ENCODE measurements at places on chromosomes 1 and 21.

DNA sequence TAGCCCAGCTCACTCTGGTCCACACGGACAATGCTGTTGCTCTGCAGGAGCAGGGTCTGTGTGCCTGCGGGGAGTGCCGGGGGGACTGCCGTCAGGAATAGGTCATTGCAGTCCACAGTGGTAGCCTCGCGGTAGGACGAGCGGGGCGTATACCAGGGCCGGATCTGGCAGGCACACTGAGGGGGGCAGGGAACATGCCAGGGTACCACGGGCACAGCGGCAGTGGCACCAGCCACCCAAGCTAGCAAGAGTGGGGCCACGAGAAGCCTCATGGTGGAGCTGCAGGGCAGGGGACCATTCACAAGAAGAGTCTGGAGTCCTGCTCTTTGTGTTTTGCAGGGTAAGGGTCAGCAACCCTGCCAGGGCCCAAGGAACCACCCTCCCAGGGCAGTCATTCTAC, 65.8 kb downstream of the LRRN2 start:
- DNase-seq: no peak

DNA sequence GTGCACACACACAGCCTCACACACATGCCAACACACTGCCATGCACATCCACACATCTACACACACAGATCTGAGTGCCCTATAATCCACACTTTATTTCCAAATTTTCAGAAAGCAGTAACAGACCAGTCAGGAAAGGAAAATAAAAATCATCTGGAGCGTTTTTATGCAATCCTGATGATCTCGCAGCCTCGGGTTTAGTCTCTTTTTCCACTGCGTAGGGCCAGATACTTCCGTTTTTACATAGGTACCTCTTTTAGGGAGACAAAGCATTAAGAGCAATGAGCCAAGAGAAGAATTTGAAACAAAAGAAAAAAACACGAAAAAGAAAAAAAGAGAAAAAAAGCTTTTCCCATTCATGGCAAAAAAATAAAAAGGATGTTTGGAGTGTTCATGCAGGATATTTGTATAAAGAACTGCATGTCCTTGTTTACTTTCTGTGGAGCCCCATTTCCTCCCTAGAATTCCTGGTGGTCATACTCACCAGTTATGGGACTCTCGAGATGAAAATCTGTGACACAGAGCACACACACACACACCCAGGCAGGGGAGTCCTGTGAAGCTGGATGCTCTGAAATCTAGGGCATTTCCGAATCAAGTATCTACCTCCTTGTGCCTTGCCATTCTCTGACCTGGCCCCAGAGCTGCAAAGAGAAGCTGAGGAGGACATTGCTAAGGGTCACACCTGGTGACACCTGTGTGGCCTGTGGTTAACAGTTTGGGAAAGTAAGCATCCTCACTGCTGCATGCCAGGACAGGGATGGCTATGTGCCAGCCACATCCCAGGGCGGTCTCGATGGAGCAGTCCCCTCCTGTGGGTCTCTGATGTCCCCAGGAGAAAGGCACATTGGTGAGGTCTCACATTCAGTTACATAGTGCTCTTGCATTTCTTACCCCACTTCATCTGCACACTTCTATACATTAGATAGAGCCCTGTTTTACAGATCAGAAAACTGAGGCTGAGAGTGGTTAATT, 83.6 kb downstream of the RUNX1 start:
- no peak for DNase-seq

DNA sequence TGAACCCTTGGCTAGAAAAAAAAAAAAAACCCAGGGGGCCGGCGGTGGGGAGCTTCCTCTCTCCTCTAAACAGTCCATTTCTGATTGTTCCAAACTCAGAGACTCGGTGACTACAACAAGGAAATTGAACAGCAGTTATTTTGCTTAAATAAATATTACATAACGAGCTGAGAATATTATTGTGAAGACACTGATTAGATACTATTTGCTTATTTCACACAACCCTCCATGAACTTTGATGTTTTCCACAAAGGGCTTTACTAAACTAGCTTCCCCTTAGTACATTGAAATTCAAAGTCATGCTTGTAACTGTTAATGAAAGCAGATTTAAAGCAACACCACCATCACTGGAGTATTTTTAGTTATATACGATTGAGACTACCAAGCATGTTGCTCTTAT, at the start of gene CFHR5:
Gene CFHR5, plus strand, starts transcription at position 279 of the 400 bp plus-strand sequence. Its CDS starts 109 bp downstream, at position 388.
- DNase-seq: no peak

DNA sequence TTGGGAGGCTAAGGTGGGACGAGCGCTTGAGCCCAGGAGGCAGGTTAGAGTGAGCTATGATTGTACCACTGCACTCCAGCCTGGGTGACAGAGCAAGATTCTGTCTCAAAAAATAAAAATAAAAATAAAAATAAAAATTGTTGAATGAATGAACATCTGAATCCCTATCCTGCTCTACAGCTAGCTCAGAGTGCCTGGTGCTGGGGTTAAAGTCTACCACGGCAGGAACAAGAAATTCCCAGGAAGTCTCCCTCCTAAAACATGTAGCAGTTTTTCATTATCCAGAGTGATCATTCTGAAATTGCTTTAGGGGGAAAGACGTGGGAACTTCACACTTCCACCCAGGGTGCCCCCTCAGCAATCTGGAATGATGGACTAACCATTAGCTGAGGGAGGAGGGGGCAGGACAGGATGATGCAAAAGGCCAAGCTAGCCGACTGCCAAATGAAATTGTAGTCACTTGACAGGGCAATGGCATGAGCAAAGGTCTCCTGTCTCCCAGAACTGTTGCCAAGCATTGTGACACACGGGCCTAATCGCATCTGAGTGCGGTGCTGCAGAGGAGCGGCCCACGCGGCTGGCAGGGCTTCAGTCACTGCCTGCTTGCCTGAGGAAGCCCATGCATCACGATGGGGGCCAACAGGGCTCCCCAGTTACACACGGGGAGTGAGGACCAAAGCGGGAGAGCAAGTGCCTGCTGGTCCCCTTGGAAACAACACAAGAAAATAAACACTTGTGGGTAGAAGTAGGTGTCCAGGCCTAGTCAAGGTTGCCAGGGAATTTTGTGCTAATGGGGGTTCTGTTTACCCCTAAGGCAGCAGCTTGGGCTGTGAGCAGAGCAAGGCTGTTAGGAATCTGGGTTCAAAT, 85.7 kb downstream of the NENF start:
- no peak for DNase-seq

- no peak for DNase-seq
These were observed 173.0 kb downstream of the ADGRL4 start for GRCh38 chr1:78833491-78833890.

All from H1 (cell line).